ENCODE measurements at places on chromosomes 5 and 9. TPM values are rescaled to one million over a fixed set of nuclear protein-coding genes. Genes with fewer than 3 reads are reported as not detected.

PRRX2 gene
- total RNA-seq, result not detected

ANKDD1B gene
- 1.6 TPM for total RNA-seq

TAF11L12 gene
- total RNA-seq, result not detected

RFESD gene
- 1.8 TPM for total RNA-seq

DNA sequence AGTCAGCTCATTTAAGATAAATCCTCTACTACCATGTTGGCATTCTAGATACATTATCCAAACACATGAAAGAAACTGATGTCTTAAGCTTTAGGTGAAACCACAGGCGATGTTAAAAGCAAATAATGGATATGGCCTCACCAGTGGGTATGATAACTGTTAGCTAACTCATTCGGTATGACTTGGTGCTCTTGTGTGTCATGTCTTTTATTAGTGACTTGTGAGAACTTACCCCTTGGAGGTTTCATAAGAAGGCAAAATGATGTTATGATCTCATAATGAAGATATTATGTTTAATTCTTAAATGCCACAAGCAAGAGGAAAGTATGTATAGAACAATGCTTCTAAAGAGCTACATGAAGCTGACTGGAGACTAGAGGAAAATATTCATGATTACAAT, 1227.0 kb downstream of the EFNA5 start:
- H3K27me3 ChIP-seq, result no peaks in the 10 kb centered on the region
- H3K4me1 ChIP-seq, result no peaks in the 10 kb centered on the region
- no peak overlapping the region for H3K4me3 ChIP-seq
- no peaks in the 10 kb centered on the region for H3K36me3 ChIP-seq

- H3K36me3 ChIP-seq, result no peaks in the 10 kb centered on the region
- H3K4me3 ChIP-seq, result no peak overlapping the region
- H3K27ac ChIP-seq, result no peak overlapping the region
- no peaks in the 10 kb centered on the region for H3K4me1 ChIP-seq
- no peak for DNase-seq
- peaks cover 86% of the 10 kb centered on the region for H3K27me3 ChIP-seq
Observed at GRCh38 chr5:66329078-66329477, 185.0 kb downstream of the SREK1 start.

DNA sequence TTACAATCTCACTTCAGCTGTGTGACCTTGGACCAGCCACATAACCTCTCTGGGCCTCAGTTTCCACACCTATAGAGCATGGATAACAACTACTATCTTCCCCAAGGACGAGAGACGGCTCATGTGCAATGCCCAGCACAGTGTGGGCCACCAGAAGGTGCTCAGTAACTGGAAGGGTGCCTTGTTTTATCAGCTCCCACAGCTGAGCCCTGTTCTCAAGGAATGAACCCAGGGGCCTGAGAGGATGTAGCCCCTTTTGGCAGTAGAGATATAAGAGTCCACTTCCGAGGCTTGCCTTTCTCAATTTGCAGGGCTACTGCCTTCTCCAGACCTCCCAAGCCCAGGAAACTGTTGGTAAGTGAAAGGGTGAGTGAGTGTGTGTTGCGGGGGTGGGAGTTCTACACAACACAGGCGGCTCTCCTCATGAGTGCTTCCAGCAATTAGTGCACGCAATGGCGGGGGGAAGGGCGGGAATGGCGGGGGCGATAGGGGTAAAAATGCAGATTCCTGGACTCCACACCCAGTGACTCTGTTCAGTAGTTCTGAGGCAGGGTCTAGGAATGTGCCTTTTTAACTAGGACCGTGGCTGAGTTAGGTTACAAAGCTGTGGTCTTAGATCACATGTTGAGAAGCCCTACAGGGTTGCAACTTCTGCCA, 185.1 kb downstream of the FSTL4 start:
- peaks cover 85% of the 10 kb centered on the region for H3K27me3 ChIP-seq
- H3K36me3 ChIP-seq, result no peaks in the 10 kb centered on the region
- H3K27ac ChIP-seq, result no peak overlapping the region
- H3K4me1 ChIP-seq, result peaks cover 8% of the 10 kb centered on the region
- DNase-seq, result no peak
- H3K4me3 ChIP-seq, result no peak overlapping the region

DNA sequence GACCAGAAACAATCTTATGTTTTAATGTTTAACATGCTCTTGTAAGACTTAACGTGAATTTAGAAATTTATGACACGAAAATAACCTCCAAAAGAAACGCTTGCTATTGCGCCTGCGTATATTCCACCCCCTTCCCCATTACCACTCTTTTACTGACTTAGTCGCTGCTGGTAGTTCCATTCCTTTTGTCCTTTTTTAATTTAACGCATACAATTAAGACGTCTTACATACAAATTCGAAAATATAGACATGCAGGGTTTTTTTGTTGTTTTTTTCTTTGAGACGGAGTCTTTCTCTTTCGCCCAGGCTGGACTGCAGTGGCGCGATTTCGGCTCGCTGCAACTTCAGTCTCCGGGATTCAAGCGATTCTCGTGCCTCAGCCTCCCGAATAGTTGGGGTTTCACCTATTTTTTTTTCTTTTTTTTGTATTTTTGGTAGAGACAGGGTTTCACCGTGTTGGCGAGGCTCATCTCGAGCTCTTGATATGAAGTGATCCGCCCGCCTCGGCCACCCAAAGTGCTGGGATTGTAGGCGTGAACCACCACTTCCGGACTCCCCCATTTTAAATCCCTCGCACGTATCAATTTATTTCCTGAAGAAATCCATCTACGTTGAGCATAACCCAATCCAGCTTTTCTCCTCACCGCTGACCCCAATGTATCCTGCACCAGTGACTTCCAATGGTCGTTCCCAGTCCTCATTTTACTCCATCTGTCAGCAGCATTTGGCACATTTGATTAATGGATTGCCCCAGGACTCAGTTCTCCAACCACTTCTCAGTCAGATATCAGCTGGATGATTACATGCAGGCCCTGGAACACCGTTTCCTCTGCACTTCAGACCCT, 684 bp upstream of the MED7 start:
- peak overlapping the region; percentile 92 for H3K4me3 ChIP-seq
- H3K4me1 ChIP-seq, result peaks cover 12% of the 10 kb centered on the region
- DNase-seq, result peak; percentile 32
- peak overlapping the region; percentile 96 for H3K27ac ChIP-seq
- no peaks in the 10 kb centered on the region for H3K27me3 ChIP-seq
- H3K36me3 ChIP-seq, result peaks cover 40% of the 10 kb centered on the region

DNA sequence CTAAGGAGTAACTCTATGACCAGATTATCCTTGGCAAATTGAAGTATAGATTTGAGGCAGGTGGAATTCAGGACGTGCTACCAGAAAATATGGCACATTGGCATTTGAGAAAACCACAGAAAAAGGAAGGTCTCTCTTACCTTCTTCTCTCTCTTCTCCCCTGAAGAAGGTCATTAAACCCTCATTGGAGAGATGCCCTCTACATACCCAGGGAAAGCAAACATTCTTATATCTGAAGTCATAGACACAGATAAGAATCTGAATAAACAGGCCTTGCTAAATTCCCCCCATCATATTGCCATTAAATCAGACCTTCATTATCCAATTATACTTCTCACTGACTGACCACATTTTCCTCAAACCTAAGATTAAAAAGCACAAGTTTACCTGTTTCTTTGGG, 17.8 kb downstream of the SPINK1 start:
- H3K4me3 ChIP-seq, result no peak overlapping the region
- H3K4me1 ChIP-seq, result peaks cover 35% of the 10 kb centered on the region
- H3K27me3 ChIP-seq, result no peaks in the 10 kb centered on the region
- no peak overlapping the region for H3K27ac ChIP-seq

DNA sequence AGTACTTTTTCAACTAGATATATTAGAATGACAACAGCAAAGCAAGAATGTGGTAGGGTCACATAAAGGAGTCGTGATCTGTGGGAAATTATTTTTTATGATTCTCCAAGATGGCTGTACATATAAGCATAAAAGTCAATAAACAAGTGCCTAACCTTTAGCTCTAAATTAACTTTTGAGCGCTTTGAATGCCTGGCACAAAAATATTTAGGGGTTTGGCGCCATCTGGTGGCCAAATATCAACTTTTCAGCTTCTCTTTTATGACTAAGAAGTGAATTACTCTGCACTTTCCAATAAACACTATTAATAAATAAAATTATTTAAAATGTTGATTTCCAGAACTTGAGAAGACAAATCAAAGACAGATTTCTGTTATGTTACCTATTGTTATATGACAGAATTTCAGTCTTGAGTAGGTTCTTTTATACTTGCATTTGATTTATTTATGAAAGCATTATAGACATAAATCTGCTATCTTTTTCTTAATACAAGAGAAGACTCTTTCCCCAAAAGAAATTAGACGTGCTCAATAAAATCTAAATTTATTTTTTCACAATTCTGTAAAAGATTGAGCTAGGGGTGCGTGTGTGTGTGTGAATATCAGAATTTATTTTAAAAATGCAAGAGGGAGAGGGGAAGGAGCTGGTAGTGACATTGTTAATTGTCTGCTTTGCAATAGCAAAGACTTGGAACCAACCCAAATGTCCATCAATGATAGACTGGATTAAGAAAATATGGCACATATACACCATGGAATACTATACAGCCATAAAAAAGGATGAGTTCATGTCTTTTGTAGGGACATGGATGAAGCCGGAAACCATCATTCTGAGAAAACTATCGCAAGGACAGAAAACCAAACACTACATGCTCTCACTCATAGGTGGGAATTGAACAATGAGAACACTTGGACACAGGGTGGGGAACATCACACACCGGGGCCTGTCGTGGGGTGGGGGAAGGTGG, 36.7 kb upstream of the ARRDC3 start:
- no peaks in the 10 kb centered on the region for H3K27me3 ChIP-seq
- no peak overlapping the region for H3K4me3 ChIP-seq
- no peak overlapping the region for H3K27ac ChIP-seq
- no peaks in the 10 kb centered on the region for H3K36me3 ChIP-seq

- DNase-seq, result no peak
- H3K4me1 ChIP-seq, result no peaks in the 10 kb centered on the region
- H3K27ac ChIP-seq, result no peak overlapping the region
- H3K36me3 ChIP-seq, result no peaks in the 10 kb centered on the region
- no peak overlapping the region for H3K4me3 ChIP-seq
- H3K27me3 ChIP-seq, result no peaks in the 10 kb centered on the region
Observed at GRCh38 chr5:108079753-108080152, 302.1 kb downstream of the FBXL17 start.

DNA sequence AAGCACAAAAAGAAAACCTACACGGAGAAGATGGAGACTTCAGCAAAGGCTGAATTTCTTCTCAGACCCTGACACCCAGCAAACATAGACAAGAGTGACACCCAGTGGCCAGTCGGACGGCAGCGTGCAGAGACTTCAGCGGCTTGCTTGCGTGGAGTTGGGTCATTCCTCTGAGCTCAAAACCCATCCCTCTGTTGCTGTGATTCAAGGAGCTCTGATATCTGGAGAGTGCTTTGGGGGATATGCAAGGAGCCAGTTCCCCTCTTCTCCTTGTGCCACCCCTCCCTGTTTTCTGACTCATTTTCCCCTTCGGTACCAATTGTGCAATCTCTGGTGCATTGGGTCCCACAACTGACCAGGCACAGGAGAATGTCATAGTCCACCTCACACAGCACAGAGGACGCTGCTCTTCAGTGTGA, 27.5 kb downstream of the SH3TC2 start:
- H3K4me1 ChIP-seq, result peaks cover 41% of the 10 kb centered on the region
- no peaks in the 10 kb centered on the region for H3K27me3 ChIP-seq
- H3K27ac ChIP-seq, result peak overlapping the region; percentile 18
- DNase-seq, result peak; percentile 89
- H3K36me3 ChIP-seq, result peaks cover 38% of the 10 kb centered on the region

- no peak for DNase-seq
- H3K4me3 ChIP-seq, result no peak overlapping the region
- peaks cover 4% of the 10 kb centered on the region for H3K36me3 ChIP-seq
- no peak overlapping the region for H3K27ac ChIP-seq
- H3K27me3 ChIP-seq, result no peaks in the 10 kb centered on the region
Observed at GRCh38 chr9:137763271-137763955, 114.2 kb upstream of the CACNA1B start.

DNA sequence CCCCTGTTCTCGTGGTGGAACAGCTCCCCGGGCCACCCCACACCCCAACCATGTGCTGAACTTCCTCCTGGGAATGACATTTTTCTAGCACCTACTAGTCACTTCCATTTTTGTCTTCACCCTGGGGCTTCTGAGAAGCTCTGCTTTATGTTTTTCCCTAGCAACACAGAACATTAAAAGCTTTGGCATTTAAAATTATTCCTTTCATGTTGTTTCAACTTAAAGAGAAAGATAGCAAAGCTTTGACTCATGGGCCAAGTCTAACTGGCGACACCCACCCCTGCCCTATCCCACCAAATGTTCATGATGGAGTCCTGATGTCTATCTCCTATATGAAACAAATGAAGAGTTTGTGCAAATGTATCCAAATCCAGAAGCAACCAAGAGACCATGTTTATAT, 22.4 kb downstream of the BOD1 start:
- peak overlapping the region; percentile 27 for H3K27ac ChIP-seq
- no peaks in the 10 kb centered on the region for H3K4me1 ChIP-seq
- no peak for DNase-seq
- peaks cover 18% of the 10 kb centered on the region for H3K36me3 ChIP-seq
- no peaks in the 10 kb centered on the region for H3K27me3 ChIP-seq

- no peak overlapping the region for H3K4me3 ChIP-seq
- DNase-seq, result no peak
- no peaks in the 10 kb centered on the region for H3K27me3 ChIP-seq
- H3K27ac ChIP-seq, result no peak overlapping the region
- H3K4me1 ChIP-seq, result no peaks in the 10 kb centered on the region
Observed at GRCh38 chr5:91025449-91025848, 357.7 kb downstream of the ARRDC3 start.

DNA sequence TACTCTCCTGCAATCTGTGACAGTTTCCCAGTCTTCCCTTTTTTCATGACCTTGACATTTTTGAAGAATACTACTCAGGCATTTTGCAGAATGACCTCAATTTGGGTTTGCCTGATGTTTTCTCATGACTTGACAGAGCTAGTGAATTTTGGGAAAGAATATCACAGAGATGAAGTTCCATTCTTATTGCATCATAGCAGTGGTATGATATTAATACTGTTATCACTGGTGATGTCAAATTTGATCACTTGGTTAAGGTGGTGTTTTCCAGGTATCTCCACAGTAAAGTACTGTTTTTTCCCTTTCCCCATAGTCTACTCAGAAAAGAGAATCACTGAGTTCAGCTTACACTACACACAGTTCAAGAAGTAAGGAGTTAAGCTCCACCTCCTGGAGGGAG, 56.2 kb upstream of the XPA start:
- no peak overlapping the region for H3K4me3 ChIP-seq
- H3K4me1 ChIP-seq, result peaks cover 1% of the 10 kb centered on the region
- no peak for DNase-seq
- no peaks in the 10 kb centered on the region for H3K36me3 ChIP-seq
- no peaks in the 10 kb centered on the region for H3K27me3 ChIP-seq

DNA sequence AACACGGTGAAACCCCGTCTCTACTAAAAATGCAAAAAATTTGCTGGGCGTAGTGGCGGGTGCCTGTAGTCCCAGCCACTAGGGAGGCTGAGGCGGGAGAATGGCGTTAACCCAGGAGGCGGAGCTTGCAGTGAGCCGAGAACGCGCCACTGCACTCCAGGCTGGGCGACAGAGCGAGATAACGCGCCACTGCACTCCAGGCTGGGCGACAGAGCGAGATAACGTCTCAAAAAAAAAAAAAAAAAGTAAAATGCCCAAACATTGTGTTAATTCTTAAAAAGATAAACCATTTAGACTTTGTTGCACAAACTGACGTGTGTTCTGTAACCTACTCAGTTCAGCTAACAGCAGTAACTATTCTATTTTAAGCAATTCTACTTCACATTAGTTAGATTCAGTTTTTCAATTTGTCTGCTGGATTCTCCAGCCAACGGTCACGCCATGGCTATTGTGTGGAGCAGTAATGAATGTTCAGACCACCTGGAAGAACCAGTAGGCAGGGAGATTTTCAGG, 119.3 kb upstream of the MAN2A1 start:
- no peak overlapping the region for H3K4me3 ChIP-seq
- no peak for DNase-seq
- H3K36me3 ChIP-seq, result no peaks in the 10 kb centered on the region
- no peak overlapping the region for H3K27ac ChIP-seq
